ENCODE measurements at places on chromosomes 1 and 21.

GRCh38 chr1:156488566-156489165, 11.9 kb downstream of the MEF2D start:
- no peak for DNase-seq

- DNase-seq, result no peak
Measured at GRCh38 chr1:232568331-232568852, 61.5 kb downstream of the SIPA1L2 start.

- no peak for DNase-seq
Measured at GRCh38 chr21:31406510-31406909, 62.4 kb upstream of the TIAM1 start.

- DNase-seq, result no peak
Measured at GRCh38 chr21:29481081-29481480, 182.4 kb downstream of the BACH1 start.

DNA sequence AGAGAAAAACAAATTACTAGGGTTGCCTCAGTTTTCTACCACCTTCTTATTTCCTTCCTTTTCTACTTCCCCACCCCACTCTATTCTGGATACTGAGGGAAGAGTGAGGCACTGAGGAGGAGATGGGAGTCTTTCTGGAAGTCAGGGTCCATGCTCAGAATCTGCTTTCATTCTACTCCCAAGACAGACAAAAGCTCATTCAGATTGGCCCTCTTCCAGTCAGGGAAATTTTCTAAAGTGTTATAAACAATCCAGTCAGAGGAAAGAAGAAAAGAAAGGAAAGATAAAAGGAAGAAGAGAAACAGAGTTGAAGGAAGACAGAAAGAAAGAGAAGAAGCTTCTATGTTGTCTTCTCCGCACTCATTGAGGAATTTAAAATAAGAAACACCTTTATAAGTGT, 228.6 kb downstream of the COP1 start:
- DNase-seq, result no peak

DNA sequence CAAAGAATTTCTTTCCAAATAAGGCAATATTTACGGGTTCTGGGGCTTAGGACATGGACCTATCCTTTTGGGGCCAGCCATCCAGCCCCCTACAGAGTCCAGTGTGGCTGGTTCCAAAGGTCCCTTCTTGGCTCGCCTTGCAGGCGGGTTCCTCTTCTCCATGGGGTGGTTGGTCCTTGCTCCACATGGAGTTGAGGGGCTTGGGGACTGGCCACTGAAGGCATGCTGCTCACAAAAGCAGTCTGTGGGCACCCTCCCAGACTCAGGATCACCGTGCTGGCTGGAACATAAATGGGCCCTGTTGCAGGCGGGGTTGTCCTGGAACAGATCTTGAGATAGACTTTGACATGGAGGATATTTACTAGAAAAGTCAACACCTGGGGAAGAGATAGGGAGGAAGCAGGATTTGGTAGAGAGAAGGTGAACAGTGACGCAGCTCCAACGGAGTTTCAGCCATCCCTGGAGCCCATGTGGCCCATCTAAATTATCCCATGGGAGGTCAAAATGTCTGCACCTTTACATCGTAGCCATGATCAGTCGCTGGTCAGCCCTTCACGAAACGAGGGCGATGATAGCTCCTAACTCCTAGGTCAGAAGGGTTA, 39.1 kb upstream of the LRP8 start:
- no peak for DNase-seq

GRCh38 chr1:222950892-222951291, 136.1 kb downstream of the DISP1 start:
- DNase-seq, result no peak

GRCh38 chr1:167820684-167821355, 93.1 kb downstream of the ADCY10 start:
- no peak for DNase-seq
